ENCODE measurements at places on chromosomes 6 and 20.

DNA sequence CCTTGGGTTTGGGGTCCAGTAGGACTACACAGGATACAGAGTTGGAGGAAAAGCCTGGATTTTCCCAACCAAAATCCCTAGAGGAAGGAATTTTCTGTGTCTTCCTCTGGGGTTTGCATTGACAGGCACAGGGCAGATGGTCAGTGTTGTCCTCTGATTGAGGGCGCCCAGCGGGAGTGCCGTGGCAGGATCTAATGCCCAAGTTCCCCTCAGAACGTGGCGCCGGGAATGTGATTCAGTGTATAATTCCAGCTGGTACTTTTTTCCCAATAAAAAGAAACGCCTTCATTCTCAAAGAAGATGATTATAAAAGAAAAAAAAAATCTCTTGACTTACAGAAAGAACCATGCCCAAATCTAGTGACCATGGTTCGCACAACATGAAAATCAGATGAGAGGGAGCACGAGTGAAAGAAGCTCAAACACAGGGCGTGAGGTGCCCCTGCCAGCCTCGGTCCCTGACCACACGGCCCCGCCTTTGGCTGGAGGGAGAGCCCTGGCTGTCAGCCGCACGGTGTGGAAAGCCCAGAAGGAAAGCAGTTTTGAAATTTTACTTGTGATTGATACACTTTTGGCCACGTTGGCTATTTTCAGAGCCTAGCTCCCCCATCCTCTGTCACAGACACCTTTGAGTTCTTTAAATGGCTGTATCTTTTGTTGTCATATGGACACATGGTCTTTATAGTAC is 31.6 kb downstream of the VEGFA start:
- DNase-seq = no peak

DNA sequence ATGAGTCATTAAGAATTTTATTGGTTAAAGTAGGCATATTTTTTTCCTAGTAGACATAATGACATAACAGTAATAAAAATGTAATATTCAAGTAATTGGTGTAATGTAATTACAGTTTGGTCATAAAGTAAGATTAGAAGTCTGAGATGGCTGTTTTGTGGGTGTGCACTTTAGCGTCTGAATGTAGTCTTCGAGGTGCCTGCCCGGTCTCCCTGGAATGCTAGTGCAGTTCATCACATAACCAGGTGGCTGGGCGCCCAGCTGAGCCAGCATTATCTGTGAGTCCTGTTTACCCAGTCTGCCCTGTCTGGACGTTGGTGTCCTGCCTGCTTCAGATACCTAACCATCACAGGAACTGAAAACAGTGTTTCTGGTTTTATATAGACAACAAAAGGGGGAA is 419.1 kb downstream of the CDC5L start:
- no peak for DNase-seq

GRCh38 chr6:33700391-33701050 is 11.0 kb downstream of the UQCC2 start:
- DNase-seq = no peak

- no peak for DNase-seq
Observed at GRCh38 chr6:128443553-128443952, 76.8 kb downstream of the PTPRK start.

DNA sequence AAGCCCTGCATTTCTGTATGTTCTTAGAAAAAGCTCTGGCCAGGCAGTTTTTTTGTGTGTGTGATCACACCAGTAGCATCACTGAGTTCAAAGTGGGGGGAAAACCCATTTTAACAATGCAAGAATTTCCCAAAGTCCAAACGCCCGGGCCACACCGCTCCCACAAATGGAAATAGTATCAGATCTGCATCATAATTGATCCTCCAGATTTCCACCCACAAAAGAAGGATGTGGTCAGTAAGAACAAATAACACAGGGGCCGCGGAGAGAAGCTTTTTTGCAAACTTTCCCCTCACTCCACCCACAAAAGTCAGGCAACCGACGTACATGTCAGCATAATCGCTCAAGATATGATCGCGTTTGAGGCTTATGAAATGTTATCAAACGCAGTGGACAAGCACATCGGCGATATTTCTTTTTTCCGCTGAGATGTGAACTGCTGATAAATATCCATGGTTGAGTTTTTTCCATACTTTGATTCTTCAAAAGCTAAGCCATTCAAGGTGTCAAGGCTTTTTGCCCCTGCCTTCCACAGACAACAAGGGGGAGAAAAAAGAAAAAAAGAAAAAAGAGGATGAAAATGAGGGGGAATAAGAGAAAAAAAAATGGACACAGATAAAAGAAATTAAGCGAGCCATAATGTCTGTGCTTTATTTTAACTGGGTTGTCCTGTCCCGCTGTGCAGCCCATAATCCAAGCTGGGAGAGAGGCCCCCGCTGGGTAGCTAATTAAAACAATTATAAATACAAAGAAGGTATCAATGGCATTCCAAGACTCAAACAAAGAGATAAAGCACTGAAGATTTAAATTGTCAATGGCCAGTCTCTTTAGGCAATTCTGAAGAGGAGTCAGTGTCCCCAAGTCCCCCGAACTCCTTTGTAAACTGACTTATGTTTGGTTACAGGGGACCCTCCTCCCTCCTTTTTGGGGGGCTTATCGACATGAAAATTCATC is 143.5 kb downstream of the ZFP64 start:
- DNase-seq = peak; percentile 40

- DNase-seq = no peak
Observed at GRCh38 chr6:40210628-40211056, 276.4 kb upstream of the MOCS1 start.

Data from activated CD8-positive, alpha-beta memory T cell treated with anti-CD3 and anti-CD28 coated beads for 48 hours (primary cell).